ENCODE measurements at places on chromosomes 4 and X.

DNA sequence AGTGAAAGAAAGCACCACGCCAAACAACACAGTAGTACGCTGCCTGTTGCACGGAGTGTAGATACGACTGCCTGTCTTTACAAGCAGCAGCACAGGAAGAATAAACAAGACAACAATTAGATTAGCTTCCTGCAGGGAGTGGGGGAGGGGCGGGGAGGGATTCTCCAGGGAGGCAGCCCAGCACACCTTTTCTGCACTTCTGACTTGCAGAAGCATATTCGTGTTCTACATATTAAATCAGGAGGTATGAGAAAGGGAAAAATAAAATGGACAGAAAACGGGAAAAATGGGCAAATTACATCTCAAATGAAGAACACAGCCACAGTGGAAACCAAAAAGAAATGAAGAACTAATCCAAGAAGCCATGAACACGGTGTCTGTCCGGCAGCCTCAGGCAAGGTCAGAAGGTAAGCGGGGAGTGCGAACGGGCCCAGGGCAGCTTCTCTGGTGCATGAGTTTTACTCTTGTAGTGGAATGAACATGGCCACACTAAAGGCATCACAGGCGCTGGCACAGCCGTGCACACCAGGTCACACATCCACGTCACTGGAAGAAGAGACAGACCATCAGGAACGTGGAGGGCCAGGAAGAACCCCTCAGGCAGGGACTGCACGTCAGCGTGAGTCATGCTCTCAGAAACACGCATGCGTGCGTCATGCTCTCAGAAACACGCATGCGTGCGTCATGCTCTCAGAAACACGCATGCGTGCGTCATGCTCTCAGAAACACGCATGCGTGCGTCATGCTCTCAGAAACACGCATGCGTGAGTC is 20.1 kb upstream of the ADRA2C start:
- DNase-seq: no peak

DNA sequence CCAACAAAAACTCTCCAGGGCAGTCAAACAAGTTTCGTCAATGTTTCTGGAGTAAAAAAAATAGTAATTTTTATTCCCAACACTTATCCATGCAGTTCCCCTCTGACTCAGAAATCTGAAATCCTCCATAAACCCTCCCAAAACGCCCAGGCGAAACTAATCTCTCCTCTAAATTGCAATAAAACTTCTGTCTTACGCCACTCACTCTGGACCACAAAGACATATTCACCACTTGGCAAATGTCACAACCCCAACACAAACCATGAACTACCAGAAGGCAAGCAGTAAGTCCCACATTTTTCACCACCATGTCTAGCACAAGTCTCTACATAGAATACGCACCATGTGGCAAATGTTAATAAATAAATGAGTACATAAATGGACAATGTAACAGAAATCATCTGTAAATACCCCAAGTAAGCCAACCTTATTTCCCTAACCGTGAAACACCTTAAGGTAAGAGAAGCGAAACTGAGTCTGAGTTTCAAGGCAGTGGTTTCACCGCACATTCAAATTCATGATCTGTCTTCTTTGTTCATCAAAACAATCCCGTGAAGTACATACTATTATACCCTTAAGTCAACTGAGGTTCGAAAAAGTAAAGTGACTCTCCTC is 1.6 kb downstream of the PAPSS1 start:
- DNase-seq: no peak

DNA sequence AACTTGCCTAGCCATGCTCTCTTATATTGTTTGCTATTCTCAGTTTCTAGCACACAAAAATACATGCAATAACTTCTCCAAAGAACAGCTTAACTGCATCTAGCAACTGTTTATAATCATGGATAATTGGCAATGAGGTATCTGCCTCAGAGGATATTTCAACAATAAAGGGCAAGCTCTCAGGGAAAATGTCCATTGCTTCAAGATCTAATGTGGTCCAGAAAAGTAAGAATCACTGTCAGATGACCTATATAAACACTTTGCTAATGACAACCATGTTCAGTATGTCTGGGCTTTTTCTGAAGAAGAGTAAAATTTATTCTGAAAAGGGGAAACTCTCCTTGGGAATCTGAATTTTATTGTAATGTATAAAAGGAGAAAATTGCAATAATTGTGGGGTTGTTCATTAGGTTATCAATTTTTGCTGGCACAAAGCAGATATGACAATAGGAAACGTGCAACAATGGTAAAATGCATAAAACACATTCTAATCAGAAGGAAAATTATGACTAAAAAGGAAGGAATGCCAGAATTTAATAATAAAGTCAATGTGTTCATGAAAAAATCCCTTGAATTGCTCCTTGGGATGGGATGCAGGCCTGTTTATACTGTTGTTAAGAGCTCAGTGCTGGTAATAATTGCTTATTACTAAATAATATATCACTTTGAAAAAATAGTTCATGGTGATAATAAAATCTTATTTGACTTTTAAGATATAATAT is 90.3 kb downstream of the ANTXR2 start:
- DNase-seq: no peak

GRCh38 chr4:67084783-67085182 is 460.5 kb downstream of the CENPC start:
- no peak for DNase-seq

DNA sequence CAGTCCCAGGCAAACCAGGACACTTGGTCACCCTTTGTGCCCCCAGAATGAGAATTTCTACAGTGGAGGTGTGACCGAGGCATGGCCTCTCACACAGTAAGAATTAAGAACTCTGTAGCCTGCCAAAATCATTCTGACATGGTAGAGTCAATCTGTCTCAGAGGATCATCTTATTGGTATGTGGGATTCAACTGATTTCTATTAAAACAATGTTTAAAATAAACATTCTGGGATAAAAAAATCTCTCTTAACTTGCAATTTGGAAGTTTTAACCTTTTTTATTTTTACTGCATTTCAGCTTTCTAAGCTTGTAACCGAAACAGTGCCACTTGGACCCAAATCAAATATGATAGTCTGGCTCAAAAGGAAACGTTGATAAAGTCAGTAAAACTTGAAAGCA is 165.4 kb upstream of the LDB2 start:
- no peak for DNase-seq

GRCh38 chrX:28610746-28611145 is 23.5 kb downstream of the IL1RAPL1 start:
- DNase-seq: no peak

DNA sequence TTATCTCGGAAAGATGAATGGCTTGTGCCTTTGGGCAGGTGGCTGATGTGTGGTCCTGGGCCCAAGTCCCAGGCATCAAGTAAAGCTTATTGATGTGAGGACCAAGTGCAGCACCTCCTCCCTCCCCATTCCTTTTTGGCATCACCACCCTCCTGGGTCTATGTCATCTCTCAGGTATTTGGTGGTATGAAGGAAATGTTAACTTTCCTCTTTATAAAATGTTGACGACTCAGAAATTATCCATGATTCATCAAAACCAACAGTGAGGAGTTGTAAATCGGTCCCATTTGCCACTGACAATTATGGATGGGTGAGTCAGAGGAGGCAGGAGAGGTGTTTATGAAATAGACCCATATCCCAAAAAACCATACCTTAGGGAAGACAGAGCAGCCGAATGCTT is 229.4 kb upstream of the GATB start:
- no peak for DNase-seq

DNA sequence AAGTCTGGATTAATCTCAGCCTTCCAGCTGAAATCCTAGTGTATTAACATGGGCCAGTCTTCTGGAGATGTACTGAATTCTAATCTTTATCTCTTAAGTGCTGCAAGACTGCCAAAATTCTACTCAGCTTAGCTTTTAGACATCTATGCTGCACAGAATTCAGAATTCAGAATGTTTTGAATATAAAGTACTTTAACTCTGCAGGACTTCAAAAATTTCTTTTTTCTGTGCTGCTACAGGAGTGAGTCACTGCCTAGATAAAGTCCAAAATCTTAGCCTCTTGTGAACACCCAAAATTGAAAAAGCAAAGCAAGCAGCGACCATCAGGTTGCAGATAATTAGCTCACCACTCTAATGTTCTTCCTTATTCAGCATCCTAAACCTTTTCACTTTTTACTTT is 1092.6 kb upstream of the PCDH10 start:
- DNase-seq: no peak

DNA sequence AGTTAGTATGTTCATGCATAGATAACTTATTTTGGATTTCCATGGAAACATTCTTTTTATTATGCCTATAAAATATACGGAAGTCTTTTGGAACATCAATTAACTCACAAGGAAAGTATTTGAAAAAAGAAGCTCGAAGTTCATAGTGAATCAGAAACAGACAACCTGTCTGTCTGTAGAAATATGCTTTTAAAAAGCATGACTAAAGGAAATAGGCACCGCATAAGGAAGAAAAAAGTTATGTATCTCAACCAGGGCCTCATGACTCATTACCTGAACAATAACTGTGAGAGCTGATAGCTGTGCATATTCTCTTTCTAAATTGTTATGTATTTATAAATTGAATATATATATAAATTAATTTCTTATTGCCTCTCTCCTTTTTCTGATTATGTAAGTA is 324.1 kb downstream of the TLL1 start:
- no peak for DNase-seq

DNA sequence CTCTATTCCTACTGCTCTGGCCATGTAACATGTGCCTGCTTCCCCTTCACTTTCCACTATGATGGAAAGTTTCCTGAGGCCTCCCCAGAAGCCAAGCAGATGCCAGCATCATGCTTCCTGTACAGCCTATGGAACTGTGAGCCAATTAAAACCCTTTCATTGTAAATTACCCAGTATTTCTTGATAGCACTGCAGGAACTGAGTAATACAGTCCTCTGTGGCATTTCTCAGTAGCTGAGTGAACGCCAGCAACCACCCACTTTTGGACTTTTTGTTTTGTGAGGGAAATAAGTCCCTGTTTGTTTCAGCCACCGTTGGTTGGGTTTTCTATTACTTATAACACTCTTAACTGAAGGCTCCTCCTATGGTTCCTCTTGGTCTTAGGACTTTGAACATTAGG is 104.1 kb downstream of the C4orf51 start:
- DNase-seq: no peak

GRCh38 chrX:112816908-112817307 is 23.7 kb downstream of the AMOT start:
- DNase-seq: no peak

DNA sequence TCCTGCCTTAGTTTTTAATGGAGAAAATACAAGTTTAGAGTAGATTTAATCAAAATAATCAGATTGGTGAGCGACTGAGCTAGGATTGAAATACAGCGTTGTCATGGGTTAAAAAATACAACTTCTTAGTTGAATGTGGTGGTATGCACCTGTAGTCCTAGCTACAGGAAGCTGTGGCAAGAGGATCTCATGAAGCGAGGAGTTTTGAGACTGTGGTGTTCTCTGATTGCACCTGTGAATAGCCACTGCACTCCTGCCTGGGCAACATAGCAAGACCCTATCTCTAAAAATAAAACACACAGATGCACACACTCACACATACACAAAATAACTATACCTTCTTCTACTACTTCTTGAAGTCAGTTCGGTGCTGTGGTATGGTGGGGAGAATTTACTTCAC is 19.8 kb upstream of the GBA3 start:
- no peak for DNase-seq

DNA sequence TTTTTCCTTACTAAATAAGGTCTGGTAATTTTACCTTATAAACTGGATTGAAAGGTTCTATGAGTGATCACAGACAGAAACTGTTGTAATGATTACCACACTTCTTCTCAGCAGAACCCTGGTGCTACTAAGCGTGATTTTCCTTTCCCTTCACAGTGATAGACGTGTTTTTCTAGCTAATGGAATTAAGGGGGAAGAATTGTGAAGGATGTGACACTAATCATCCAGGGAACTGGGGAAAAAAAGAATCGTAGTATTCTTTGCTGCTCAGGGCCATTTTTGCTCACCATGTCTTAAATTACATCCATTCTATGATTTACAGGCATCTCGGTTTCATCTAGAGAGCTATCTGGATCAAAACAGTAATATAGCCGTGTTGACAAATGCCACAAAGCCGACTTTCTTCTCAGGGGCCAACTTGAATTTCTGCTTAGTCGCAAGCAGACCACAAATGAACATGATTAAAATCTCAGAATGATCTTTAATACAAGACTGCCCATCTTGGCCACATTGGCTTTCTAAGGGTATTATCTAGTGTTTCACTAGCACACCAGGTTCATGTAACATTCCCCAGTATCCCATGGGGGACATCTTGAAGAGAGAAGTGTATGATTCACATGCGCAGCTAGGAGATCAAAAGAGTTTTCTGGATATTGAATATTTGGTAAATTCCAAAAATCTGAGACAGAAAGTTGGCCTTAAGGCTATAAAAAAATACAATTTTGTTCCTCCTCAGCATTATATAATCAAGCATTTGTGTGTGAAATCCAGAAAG is 154.0 kb downstream of the UGT8 start:
- DNase-seq: no peak

DNA sequence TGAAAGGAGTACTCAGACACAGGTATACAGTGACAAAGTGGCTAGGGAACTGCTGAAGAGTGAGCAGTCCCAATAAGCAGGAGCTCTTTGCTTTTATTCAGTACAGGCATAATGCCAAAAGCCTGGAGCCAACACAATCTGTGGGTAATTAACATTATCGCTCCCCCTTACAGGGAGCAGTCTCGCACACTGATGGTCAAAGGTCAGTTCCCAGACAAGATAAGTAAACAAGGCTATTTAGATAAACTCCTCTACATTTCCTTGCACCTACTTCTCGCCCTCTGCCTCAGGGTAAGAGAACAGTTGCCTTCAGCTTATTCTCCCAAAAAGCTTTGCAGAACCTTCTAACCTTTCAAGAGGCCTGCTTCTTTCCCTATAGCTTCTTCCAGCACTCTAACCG is 73.9 kb upstream of the TAF9B start:
- no peak for DNase-seq

DNA sequence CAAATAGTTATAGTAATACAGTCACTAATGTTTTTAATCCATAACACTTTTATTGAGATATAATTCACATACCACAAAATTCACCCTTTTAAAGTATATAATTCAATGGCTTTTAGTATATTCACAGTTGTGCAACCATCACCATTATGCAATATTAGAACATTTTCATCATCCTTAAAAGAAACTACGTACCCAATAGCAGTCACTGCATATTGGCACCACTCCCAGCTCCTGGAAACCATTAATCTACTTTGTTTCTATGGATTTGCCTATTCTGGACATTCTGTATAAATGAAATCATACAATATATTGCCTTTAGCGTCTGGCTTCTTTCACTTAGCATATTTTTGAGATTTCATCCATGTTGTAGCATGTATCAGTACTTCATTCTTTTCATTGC is 99.3 kb downstream of the AMMECR1 start:
- no peak for DNase-seq

DNA sequence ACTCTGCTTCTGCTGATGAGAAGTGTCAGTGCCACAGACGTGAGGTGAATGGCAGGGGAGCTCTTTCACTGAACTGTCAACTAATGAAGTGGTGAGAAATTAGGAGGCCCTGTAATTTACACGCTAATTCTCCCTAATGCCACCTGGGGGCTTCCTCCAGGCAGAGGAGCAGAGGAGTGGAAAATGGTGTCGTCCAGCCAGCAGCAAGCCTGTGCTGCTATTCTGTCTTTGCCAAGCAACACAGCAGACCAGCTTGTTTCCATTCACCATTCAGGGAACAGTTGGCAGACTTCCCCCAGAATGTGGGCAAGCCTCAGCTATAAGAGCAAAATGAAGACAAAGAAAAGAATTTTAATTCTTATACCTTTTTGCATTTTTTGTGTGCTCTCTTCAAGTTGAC is 245.2 kb upstream of the TET2 start:
- no peak for DNase-seq
